Gastrocnemius medialis (tissue), 4 donors: ENCODE measurements at places on chromosomes 1 and 21.

DNA sequence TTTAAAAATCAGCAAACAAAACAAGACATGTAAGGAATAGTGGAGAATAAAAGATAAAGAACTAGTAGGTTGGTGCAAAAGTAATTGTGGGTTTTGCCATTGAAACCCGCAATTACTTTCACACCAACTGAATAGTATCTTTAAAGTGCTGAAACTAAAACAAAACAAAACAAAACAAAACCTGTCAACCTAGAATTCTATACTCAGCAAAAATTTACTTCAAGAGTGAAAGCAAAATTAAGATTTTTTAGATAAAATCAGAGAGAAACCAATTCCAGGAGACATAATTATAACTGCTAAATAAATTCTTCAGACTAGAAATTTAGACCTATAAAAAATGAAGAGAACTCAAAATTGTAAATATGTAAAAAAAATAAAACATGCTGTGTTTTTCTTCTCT, 114.0 kb upstream of the TSPAN2 start:
- DNase-seq, result no peak

- no peak for DNase-seq
These were observed 73.1 kb upstream of the TMPRSS15 start for GRCh38 chr21:18476639-18477038.

- peak; percentile 81 for DNase-seq
These were observed 1.8 kb downstream of the RHOC start for GRCh38 chr1:112704934-112705627.

GRCh38 chr1:56539520-56539931, 39.8 kb downstream of the PLPP3 start:
- DNase-seq, result no peak

GRCh38 chr1:94399453-94399852, 18.7 kb upstream of the ABCD3 start:
- no peak for DNase-seq

GRCh38 chr1:87410776-87411480, 82.2 kb downstream of the LMO4 start:
- no peak for DNase-seq

GRCh38 chr1:114002492-114003239, 23.4 kb downstream of the OLFML3 start:
- DNase-seq, result no peak

- no peak for DNase-seq
These were observed 27.0 kb downstream of the IL10RB start for GRCh38 chr21:33293136-33293535.

DNA sequence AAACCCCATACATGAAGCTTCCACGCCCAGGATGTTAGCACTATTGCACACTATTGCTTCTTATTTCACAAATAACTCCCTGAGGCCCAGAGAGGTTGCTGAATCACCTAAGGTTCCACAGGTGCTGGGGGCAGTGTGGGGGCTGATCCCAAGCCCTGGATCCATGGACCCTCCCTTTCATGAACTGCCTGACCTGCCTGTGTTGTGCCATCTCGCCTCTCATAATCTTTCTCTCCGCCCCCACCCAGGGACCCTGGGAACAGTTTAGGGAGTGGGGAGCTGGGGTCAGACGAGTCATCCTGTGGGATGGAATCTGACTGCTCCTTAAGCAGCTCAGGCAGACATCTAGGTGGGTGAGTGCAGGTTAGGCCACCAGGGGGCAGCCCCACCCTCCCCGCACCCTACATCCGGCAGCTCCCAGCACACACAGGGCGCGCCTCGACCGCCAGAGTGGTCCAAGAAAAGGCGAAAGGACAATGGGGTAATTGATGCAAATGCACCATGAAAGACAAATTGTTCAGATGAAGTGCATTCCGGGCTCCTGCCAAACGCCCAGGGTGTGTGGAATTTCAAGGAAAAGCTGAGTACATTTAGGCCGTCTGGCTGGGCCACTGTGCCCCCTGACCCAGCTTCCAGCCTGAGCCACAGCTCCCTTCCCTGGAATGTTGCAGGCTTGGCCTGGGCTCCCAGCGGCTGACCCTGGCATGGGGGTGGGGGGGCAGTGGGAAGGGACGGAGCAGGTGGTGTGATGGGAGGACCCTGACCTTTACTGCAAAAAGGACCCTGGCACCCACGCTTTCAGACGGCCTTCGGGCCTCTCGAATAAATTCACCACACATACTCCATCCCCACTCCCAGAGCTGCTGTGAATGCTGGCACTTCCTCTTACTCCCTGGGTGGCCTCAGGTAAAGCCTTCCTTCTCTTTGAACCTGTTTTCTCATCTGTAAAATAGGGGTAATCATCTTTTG, 20.8 kb downstream of the PHLDA3 start:
- peak; percentile 61 for DNase-seq

GRCh38 chr1:182259968-182260367, 131.6 kb downstream of the GLUL start:
- no peak for DNase-seq

DNA sequence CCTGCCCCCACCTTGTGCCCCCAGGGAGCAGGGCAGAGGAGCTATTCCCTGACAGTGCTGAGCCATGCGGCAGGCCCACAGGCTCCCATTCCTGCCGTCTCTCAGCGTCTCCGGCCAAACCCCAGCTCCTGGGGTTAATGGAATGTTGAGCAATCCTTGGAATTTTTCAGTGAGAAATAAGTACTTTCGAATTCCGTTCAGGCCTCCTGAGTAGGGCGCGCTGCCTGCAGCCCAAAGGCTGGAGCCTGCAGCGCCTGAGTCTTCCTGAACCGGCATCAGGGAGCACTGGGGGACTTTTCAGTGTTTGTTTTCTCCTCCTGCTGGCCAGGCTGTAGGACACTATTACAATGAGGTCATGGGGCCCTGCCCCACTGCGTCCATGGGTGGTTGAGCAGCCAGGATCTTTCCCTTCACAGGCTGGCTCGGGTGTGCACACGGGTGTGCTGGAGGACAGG, 33.3 kb upstream of the CSF1 start:
- DNase-seq, result peak; percentile 40

DNA sequence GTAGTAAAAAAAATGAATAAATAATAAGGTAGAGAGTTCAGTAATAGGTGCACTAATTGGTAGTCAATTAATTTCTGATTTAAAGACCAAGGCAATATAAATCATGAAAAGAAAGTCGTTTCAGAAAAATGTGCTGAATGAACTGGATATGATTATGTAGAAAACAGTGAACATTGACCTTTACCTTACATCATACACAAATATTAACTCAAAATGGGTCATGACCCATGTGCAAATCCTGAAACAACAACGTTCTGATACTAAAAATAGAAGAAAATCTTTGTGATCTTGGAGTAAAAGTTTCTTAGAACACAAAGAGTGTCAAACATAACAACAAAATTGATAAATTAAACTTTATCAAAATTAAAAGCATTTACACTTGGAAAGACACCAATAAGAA, 39.1 kb downstream of the COL11A1 start:
- no peak for DNase-seq

DNA sequence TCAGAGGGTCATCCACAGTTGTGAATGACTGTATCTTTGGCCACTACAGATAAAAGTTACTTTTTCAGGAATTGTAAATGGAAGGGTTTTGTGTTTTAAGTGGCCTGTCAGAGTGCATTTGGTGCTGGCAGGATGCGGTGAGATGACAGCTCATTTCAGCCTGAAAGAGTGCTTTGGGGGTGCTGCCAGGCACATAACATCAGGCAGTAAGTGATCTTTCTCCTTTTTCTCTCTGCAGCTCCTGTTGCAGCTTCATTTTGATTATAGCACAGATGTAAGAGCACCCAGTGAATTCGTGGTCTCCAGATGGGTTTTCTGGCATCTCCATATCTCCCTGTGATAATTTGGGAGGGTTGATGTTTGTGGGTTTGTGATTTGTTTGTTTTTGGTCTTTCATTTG, 14.8 kb upstream of the FAM163A start:
- DNase-seq, result no peak

DNA sequence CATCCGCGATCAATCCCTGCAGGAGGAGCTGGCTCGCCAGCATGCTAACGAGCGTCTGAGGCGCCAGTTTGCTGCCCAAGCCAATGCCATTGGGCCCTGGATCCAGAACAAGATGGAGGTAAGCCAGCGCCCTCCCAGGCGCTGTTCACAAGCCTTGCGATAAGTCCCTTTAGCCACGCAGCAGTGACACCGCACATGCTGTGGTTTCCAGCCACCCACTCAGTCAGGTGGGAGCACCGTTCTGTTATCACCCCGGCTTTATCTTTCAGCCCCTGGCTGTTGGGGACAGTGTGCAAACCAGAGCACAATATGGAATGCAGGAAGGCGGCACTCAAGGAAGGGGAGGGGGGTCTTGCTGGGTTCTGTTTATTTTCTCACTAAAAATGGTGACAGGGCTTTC, 41.1 kb upstream of the MTR start:
- DNase-seq, result no peak

DNA sequence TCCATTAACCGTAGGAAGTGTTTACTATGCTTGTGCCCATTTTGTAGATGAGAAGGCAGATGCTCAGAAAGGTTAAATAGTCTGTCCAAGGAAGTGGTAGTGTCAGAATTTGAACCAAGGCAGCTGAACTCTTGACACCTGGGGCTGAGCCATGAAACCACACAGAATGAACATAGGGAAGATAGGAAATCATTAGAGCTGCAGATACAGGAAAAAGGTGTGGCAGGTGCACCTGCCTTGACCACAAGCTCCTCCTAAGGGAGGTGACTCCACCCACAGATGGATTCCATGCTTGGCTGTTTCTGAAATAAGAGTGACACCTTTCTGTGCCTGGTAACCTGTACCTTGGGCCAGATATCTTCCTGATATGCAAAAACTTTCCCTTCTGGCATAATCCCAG, 69.9 kb upstream of the IGSF21 start:
- DNase-seq, result no peak

DNA sequence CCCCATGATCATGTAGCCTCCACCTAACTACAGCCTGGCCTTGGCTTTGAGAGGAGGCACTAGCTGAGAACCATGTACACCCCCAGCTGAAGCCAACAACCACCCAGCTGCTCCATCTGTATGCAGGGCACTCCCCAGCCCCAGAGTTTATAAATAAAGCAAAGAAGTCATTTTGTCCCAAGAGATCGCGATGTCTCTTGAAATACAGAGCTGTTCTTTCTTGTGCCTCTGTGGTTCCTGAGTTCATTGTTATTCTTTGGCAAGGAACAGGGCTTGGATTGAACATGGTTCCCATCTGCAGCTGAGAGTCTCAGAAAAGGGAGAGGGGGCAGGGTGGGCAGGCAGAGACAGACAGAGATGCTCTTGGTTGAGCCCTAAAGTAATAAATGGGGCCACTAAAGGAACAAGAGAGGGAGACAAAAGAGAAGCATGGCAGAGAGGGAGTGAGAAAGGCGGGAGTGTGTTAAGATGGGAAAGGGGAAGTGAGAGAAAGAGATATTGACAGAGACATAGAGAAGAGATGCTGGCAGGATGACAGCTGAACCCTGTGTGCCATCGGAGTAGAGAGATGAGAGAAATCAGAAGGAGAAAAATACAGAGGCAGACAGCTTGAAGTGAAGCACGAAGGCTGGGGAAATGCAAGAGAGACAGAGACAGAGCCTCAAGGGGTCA, 63.3 kb downstream of the TNR start:
- no peak for DNase-seq

GRCh38 chr1:35930593-35931445, at the start of gene AGO3:
AGO3 (plus strand) TSS chr1:35931105; CDS start chr1:35931427, 322 bp downstream.
- DNase-seq, result peak; percentile 78

DNA sequence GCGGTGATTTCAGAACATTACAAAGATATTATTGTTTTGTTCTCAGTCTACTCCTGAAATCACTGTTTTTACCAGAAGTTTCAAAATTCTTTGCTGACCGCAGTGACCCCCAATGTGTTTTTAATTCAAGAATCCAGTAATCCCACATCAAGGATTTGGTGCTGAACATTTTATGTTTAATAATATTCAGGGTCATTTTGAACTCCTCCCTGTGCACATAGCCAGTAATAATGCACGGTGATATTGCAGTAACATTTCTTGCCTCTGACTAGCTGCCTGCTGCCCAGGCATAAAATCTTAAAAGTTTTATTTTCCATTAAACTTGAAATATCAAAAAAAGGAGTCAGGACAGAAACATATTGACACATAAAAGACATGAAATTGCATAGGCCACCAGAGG, 443.4 kb upstream of the NCAM2 start:
- DNase-seq, result no peak

GRCh38 chr21:46461909-46462308, 3.2 kb downstream of the DIP2A start:
- no peak for DNase-seq

- DNase-seq, result no peak
These were observed 185.1 kb upstream of the LMO4 start for GRCh38 chr1:87143413-87144135.

DNA sequence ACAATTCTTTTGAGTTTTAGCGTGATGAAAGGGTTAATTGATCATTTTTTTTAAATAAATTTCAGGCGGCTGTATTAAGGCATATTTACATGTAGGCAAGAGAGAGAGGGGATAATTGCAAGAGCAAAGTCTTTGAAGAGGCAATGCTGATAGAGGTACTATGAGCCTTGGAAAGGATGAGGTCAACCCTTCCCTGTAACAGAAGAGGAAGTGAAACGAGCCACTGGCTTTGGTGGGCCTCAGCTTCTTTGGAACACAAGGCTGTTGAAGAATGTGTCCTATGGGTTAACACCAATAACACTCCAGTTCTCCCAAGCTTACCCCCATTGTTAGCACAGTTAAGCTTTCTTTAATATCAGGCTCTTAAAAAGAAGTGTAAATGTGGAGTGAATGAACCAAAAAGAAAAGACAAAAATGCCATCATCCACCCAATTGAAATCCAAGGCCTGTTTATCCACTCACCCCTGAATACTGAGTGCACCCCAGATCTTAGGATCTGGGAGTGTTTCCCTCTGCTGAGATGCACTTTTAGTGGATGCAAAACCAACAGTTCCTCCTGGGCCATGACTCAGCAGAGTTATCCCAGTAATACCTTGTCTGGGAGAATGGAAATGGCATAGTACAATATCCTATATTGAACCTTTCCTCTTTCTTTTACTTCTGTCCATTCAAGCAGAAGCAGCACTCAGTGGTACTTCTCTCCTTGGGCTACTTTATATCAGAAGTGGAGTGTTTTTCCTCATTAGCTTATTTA, 216.4 kb downstream of the SLC44A5 start:
- DNase-seq, result no peak

DNA sequence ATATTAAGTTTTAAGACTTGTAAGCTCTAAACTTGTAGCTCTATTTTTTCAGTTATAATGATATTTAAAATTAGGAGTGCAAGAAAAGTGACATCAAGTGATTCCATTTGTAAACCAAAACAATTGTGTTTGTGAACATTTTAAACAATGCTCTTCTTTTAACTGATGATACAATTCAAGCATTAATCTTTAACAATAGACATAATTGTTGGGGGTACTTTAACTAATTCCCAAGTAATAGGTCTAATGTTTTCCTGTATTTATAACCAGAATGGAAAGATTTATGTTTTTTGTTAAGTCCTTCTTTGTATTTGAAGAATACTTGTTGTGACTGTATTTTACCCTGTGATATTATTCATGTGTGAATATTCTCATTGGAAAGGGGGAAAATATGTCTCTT, 6.8 kb downstream of the ATG4C start:
- no peak for DNase-seq

GRCh38 chr1:12478612-12478985, 139.4 kb downstream of the DHRS3 start:
- DNase-seq, result peak; percentile 80

GRCh38 chr21:35436899-35437298, 387.8 kb upstream of the RUNX1 start:
- no peak for DNase-seq

- no peak for DNase-seq
These were observed 44.6 kb downstream of the TOR3A start for GRCh38 chr1:179126338-179127060.

- DNase-seq, result no peak
These were observed 1.7 kb downstream of the ID3 start for GRCh38 chr1:23557471-23558124.

- DNase-seq, result peak; percentile 72
These were observed 75.3 kb upstream of the ARTN start for GRCh38 chr1:43858324-43858723.
